ENCODE measurements at places on chromosomes 3 and 15.

DNA sequence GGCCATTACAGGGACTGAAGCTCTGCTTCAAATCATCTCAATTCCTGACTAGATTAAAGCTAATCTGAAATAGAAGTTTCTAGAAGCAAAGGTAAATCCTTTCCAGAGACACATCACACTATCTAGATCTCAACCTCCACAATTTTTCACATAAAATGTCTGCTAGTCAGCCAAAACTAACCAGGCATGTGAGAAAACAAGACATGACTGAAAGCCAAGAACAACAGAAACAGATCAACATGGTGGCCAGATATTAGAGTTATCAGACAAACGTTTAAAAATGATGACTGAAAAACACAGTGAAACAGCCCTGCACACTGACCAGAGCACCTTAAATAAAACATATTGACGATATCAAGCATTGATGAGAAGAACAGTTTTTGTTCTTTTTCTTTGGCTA, 59.1 kb downstream of the SUMF1 start:
- peak; percentile 46 for DNase-seq

DNA sequence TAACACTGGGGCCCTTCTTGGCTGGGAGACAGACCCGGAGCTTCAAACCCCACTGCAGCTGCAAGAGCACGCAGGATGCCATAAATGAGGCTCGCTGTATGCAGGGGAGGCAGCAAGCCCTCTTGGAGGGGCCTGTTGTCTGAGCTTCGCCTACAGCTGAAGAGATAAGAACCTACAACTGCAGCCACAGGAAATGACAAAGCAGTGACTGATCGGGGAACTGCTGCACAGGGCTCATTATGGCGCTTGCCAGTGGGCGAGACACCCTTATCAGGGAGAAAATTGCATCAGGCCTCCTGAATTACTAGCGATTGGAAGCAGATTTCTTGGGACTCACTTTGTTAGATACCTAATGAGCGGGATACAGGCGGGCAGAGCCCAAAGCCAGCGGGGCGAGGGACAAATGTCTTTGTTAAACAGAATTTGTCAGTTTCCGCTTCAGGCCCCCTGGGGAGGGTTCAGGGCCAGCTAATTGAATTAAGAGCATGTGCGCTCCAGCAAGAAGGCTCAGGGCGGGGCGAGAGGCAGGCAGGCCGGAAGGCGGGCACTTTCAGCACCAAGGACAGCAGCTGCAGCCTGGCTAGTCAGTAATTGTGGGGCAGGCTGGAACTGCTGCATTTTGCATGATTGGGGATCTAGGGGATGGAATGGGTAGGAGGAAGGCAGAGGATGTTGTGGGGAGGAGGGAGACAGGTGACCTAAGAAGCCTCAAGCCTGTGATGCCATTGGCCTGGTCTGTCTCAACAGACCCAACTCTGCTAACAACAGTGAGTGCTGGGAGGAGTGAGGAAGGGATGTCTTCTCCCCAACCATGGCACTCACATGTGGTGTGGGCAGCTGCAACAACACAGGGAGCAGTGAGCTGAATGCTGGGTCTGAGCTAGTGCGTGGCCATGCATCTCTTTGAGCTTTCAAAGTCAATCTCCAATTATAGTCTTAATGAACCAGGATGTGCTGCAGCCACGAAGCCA, 55.3 kb downstream of the CCDC33 start:
- DNase-seq: no peak

DNA sequence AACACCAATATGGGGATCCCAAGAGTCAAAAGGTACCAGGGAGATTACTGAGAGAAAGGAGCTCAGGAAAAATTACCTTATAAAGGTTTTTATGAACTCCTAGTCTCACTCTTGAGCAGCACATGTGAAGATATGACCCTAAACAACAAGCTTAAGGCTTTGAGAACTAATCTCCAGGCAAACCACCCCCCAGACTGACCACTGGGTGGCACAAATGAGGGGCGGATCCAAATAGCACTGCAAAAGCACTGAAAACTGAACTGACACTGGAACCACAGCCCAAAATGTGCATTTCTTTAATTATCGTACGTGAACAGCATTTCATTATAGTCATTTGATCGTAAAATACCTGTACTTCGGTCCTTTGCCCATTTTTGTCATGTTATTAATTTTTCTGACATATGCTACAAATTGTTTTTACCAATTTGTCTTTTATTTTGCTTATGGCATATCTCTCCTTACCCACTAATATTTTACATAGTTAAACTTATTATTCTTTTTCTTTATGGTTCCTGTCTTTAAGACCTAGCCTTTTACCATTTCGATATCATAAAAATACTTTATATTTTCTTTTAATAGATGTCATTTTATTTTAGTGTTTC, 31.5 kb upstream of the TFDP2 start:
- no peak for DNase-seq

DNA sequence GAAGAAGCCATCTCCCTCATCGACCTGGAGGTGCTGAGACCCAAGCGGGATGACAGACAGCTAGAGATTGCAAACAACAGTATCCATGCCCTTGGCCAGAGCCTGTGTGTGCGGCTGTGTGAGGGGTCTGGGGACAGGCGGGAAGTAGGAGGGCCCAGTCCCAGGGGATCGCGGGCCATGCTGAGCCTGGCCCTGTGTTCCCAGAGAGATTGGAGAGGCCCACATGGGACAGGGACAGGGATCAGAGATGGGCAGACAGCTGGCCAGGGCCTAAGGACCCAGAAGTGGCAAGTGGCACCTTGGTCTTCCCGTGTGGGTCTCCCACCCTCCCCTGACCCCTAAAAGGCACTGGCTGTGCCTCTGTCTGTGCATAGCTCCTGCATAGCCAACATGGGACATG, 10.9 kb upstream of the RHO start:
- DNase-seq: no peak

DNA sequence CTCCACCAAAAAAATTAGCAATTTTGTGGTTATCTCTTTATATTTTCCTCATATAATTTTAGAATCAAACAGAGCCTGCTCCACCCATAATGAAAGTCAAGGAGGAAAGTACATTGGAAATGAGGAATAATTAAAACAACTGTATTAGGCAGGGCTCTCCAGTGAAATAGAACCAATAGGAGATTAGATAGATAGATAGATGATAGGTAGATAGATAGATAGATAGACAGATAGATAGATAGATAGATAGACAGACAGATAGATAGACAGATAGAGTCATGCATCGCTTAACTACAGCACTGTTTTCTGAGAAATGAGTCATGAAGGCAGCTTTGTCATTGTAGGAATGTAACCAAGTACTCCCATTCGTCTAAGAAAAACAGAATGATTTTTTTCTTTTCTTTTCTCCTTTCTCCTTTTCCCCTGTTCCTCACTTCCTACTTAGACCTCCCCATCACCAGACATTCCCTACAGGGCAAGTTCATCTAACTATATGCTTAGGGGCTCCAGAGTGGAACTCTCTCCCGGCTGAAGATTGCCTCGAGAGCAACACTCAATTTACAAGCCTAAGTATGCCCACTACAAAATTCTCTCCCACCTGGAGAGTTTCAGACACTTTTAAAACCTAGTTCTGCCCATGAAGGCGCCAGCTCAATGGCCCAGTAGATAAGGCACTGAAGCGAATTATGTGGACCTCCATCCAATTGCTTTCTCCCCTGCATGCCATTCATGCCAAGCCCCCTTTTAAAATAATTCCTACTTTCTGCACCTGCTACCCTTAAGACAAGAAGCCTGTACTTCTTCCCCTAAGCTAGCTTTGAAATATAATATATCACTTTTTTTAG, 53.3 kb upstream of the LIPC start:
- no peak for DNase-seq

GRCh38 chr3:171056528-171056927, 30.0 kb upstream of the SLC2A2 start:
- DNase-seq: no peak

- DNase-seq: no peak
These were observed 1.2 kb downstream of the TNFAIP8L3 start for GRCh38 chr15:51093488-51093838.

DNA sequence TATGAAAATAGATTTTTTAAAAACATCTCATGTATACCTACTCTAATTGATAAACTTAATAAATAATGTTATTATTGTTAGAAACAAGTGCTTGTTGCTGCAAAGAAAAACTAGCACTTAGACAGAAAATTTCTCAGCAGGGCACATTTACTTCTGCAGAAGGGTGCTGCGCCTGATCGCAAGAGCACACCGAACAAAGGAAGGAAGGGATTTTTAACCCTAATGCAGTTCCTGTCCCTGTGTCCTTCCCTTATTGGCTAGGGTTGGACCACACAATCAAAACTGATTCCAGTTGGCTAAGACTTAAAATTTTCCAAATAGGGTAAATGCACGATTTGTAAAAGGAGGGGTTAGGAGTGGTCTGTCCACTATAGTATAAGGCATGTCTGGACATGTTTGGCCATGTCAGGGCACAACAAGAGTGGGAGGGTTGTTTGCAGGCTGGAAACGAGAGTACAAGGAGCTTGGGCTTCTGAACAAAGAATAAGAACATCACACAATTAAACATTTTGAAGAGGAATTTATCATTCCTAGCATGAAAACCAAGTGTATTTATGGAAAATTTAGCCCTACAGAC, 4.7 kb downstream of the DTWD1 start:
- DNase-seq: no peak

GRCh38 chr15:70487387-70487740, 276.0 kb downstream of the UACA start:
- DNase-seq: no peak

DNA sequence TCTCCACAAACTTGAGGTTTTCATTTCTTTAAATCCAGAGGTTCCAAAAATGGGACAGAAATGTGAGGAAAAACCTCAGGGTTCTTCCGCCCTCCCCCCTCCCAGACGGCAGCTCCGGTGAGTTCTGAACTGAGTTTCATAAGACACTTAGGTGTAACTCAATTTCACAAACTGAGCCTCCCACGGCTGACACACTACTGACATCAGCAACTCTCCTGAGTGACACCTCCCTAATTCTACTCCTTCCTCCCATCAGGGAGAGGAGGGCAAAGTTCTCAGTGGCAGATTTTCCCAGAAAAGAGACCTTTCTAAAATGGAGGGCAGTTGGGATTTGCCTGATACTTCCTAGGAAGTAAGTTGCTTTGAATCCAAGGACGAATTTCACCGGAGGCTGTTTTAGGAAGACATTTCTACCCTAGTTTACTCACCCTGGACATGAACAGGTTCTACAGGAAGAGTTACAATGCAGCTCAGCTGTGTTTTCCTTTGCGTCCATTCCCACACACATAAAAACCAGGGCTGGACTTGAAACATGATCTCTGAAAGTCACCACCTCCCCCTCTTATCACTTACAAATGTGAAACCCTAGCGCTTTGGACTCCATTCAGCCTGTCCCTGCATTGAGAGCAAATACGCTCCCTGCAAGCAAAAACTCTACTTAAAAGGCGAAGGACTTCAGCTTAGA, 78.1 kb upstream of the LMOD3 start:
- DNase-seq: peak; percentile 100

- no peak for DNase-seq
These were observed 37.4 kb downstream of the KLF15 start for GRCh38 chr3:126319701-126320295.

DNA sequence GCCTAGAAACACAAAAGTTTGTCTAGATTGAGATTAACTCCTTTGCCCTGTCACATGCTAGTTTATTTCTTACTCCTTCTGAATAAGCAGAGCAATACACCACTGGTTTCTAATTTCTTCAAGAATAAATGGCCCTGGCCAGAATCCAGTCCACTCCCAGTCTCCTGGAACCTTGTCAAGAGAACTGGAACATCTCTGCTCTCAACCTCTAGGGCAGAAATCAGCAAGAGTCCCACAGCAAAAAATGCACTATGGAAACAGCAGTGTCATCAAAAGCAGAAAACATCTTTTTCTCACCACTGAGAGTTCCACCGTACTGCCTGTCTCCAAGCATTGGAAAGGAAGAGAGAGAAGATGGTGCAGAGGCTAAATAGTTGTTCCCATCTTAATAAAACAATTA, 35.9 kb upstream of the PPP2R3A start:
- DNase-seq: peak; percentile 44

DNA sequence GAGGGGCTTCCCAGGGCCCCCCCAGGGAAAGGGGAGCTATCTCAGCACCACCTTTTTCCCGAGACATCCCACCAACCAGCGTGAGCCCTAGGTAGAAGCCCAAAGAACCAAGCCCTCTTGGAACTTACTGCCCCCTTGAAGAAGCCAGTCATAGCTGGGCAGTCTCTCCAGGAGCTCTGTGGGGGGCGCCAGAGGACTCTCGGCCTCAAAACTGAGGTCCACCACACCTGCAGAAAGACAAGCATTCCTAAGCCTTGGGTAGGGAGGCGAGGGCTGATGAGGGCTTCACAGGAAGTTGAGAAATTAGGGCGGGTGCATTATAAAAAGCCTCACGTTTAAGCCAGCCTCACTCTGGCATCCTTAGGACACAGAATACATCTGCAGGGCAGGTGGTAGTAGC, 9.0 kb downstream of the SSUH2 start:
- DNase-seq: no peak

GRCh38 chr3:159852266-159852665, 136.4 kb upstream of the IL12A start:
- no peak for DNase-seq

- DNase-seq: no peak
These were observed 223.4 kb downstream of the SNRPN start for GRCh38 chr15:25177955-25178801.

DNA sequence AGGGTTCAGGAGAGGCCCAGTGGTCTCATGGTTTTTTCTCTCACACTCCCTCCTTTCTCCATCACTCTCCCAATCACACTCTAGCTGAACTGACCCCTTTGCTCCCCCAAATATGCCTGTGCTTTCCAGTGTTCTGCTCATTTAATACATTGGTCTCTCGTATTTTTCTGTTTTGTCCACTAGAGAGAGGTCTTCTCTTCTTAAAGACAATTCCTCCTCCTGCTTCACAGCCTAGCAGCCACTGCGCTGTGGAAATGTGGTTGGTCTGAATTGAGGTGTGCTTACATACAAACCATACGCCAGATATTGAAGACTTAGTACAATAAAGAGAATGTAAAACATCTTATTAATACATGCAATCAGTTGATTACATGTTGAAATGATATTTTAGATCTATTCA, 60.6 kb upstream of the XCR1 start:
- no peak for DNase-seq

GRCh38 chr3:134387293-134387692, 13.0 kb upstream of the AMOTL2 start:
- no peak for DNase-seq

- no peak for DNase-seq
These were observed 96.8 kb downstream of the ANXA2 start for GRCh38 chr15:60301024-60301423.

GRCh38 chr3:124569761-124570160, 160.5 kb upstream of the UMPS start:
- DNase-seq: no peak

GRCh38 chr3:33074217-33075067, 22.5 kb downstream of the GLB1 start:
- peak; percentile 26 for DNase-seq

GRCh38 chr3:129413687-129414506, 14.5 kb downstream of the EFCAB12 start:
- DNase-seq: no peak

All from LNCaP clone FGC (cell line).